ENCODE measurements at places on chromosomes 6 and 20. TPM values are rescaled to one million over a fixed set of nuclear protein-coding genes. Genes with fewer than 3 reads are reported as not detected.

DNA sequence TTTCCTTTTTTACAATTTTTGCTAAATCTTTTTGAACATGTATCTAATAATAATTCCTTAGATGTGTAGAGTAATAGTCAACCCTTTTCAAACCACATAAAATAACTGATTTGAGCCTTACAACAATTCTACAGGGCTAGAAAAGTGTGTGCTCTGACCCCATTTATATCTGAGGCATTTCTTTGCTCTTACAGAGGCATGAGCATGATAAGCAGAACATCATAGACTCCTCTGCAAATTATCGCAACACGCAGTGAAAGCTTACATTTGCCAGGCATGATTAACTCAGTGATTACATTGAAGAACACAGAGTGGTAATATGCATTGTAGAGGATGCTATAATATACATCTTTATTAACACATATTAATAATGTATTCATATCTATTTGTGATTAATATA, 120.4 kb downstream of the SIM1 start:
- DNase-seq: peak; percentile 54
- H3K27me3 ChIP-seq: no peaks in the 10 kb centered on the region
- no peaks in the 10 kb centered on the region for H3K36me3 ChIP-seq
- H3K4me1 ChIP-seq: peaks cover 5% of the 10 kb centered on the region
- H3K4me3 ChIP-seq: no peak overlapping the region
- no peak overlapping the region for H3K27ac ChIP-seq

NR2E1 gene
- not detected for total RNA-seq

DNA sequence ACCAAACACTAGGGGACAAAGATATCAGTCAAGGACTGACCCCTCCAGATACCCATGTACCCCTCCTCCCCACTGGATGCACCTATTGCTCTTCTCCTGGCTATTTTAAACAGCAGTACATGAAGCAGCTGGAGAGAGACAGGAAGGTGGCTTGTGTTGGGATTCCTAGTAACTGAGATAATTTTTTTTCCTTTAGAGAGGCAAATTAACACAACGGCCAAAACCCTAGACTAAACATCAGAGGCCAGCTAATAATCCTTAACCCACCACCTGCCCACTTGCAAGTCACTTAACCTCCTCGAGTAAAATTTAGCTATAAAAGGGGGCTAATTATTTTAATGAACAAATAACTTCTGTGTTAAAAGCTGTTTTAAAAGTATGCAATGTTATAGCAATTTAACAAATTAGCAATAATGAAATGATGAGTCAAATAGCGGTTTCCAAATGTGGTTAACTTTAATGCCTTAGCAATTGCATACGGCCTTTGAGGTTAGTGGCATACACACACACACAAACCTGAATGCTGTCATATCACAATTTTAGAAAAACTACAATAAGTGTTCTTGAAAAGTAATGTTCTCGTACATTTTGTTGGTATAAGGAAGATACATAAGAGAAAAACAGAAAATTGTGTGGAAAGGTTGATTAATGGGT, 151.7 kb downstream of the FRK start:
- no peak overlapping the region for H3K4me3 ChIP-seq
- no peak overlapping the region for H3K27ac ChIP-seq
- DNase-seq: peak; percentile 49
- no peaks in the 10 kb centered on the region for H3K36me3 ChIP-seq
- H3K4me1 ChIP-seq: no peaks in the 10 kb centered on the region

- no peak for DNase-seq
- H3K4me3 ChIP-seq: peak overlapping the region; percentile 13
- peak overlapping the region; percentile 92 for H3K27ac ChIP-seq
- H3K4me1 ChIP-seq: peaks cover 13% of the 10 kb centered on the region
Measured at GRCh38 chr6:148513145-148514071, 170.8 kb downstream of the SASH1 start.

IP6K3 gene
- total RNA-seq: 1.8 TPM

GRCh38 chr6:35310265-35310831, 12.7 kb downstream of the DEF6 start:
- H3K4me3 ChIP-seq: no peak overlapping the region
- H3K36me3 ChIP-seq: no peaks in the 10 kb centered on the region
- no peak for DNase-seq
- H3K4me1 ChIP-seq: no peaks in the 10 kb centered on the region
- H3K27me3 ChIP-seq: peaks cover 2% of the 10 kb centered on the region

DNA sequence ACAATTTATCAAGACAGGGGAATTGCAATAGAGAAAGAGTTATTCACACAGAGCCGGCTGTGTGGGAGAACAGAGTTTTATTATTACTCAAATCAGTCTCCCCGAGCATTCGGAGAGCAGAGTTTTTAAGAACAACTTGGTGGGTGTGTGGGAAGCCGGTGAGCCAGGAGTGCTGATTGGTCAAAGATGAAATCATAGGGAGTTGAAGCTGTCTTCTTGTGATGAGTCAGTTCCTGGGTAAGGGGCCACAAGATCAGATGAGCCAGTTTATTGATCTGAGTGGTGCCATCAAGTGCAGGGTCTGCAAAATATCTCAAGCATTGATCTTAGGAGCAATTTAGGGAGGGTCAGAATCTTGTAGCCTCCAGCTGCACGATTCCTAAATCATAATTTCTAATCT, 50.0 kb upstream of the ECI2 start:
- H3K36me3 ChIP-seq: no peaks in the 10 kb centered on the region

GRCh38 chr6:117326396-117326795, 61.0 kb downstream of the VGLL2 start:
- no peak overlapping the region for H3K27ac ChIP-seq
- DNase-seq: no peak
- H3K27me3 ChIP-seq: no peaks in the 10 kb centered on the region
- H3K4me3 ChIP-seq: no peak overlapping the region
- no peaks in the 10 kb centered on the region for H3K4me1 ChIP-seq
- H3K36me3 ChIP-seq: no peaks in the 10 kb centered on the region

RGL2 gene
- 22.8 TPM for total RNA-seq

- no peak overlapping the region for H3K4me3 ChIP-seq
- no peaks in the 10 kb centered on the region for H3K27me3 ChIP-seq
- H3K36me3 ChIP-seq: no peaks in the 10 kb centered on the region
Measured at GRCh38 chr20:12963416-12963815, 45.4 kb upstream of the SPTLC3 start.

LPA gene
- total RNA-seq: not detected

DNA sequence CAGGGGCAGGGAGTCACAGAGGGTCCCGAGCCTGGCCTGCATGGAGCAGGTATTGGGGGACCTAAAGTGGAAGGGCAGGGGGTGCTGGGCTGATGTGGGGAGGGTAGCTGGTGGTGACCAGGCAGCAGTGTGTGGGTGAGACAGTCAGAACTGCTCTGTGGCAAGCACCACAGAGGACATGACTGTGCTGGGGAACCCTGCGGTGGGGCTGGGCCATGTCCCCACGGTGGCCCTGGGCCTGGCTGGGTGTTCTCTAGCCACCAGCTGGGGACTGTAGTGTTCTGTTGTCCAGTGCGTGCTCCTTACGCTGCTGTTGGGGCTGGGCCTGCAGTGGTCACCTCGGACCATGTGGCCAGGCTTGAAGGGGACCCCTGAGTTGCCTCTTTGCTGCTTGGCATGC, 3.6 kb downstream of the SS18L1 start:
- peaks cover 3% of the 10 kb centered on the region for H3K36me3 ChIP-seq
- no peak overlapping the region for H3K27ac ChIP-seq
- H3K4me1 ChIP-seq: no peaks in the 10 kb centered on the region
- H3K4me3 ChIP-seq: no peak overlapping the region

- H3K27me3 ChIP-seq: no peaks in the 10 kb centered on the region
- no peak for DNase-seq
- H3K4me3 ChIP-seq: no peak overlapping the region
- H3K36me3 ChIP-seq: no peaks in the 10 kb centered on the region
- H3K27ac ChIP-seq: no peak overlapping the region
- H3K4me1 ChIP-seq: no peaks in the 10 kb centered on the region
Measured at GRCh38 chr6:52109171-52109571, 21.8 kb upstream of the PKHD1 start.

CDSN gene
- total RNA-seq: not detected

DNA sequence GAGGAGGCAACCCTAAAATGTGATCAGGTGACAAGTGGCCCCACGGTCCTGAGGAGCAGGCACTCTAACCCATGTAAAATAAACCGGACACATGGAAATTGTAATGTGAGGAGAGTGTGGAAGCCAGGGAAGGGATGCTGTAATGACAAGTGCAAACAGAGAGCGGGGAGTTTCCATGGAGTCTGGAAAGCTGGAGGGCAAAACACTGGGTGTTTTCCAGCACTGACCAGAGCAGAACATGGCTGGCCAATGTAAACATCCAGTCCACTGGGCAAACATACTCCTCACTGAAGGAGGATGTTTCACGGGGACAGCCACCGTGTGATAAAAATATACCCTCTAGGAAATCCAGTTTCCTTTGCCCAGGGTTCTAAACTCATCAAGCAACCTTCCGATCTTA, 219.0 kb upstream of the JARID2 start:
- no peak overlapping the region for H3K27ac ChIP-seq
- peak; percentile 37 for DNase-seq
- H3K4me3 ChIP-seq: no peak overlapping the region
- H3K4me1 ChIP-seq: no peaks in the 10 kb centered on the region
- H3K27me3 ChIP-seq: no peaks in the 10 kb centered on the region

DNA sequence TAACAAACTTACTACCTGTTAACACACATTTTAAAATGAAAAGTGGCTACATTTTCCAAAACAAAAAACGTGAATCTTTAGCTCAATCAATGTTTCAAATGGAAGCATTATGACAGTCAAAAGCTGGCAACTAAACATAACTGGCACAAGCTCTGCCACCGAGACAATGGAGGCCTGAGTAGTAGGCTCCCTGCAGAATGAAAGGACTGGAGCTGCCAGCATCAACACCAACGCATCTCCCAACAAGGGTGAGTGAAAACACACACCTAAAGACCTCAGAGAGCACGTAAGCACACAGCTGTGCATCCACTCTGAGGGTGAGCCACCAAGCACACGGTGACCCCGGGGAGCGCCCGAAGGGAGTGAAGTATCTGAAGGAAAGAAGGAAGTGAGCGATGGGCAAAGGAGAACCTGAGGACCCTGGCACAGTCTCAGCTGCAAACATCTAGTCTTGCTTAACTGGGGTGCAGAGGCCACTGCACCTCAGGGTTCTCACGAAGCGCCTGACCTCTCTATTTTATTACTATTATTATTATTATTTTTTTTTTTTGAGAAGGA, 1.6 kb upstream of the ADRM1 start:
- no peak for DNase-seq
- no peaks in the 10 kb centered on the region for H3K27me3 ChIP-seq
- peaks cover 4% of the 10 kb centered on the region for H3K4me1 ChIP-seq
- peaks cover 8% of the 10 kb centered on the region for H3K36me3 ChIP-seq
- no peak overlapping the region for H3K4me3 ChIP-seq

DNA sequence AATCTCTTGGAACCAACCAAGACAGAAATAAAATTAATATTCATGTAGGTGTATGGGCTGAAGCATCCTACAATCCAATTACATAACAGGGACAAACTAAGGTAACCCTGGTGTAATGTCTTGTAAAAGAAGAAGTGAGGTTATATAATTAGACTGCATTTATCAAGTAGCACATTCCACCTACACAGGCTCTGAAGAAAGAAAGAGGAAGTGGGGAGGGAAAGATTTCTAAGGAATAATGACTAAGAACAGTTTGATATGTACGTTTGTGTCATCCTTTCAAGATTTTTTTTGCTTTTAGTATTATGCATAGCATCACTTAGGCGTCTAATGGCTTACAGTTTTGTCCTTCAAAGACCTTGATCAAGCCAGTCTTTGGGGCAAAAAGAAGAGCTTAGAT, 139.7 kb downstream of the PLCB1 start:
- no peaks in the 10 kb centered on the region for H3K36me3 ChIP-seq
- DNase-seq: peak; percentile 64
- no peaks in the 10 kb centered on the region for H3K27me3 ChIP-seq
- H3K27ac ChIP-seq: no peak overlapping the region
- H3K4me1 ChIP-seq: no peaks in the 10 kb centered on the region
- no peak overlapping the region for H3K4me3 ChIP-seq

DNA sequence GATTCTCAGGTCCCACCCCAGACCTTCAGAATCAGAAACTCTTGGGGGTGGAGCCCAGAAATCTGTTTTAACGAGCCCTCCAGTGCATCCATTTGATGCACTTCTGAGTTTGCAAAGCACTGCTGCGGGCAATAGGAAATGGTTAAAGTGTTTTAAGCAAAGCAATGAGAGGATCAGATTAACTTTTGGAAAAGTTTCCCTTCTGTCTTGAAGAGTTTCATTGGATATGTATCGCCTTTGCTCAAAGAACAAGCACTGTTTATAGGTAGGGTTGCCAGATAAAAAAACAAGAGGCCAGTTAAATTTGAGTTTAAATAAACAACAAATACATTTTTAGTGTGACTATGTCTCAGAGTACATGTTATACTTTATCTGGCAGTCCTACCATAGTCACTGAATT, 226.0 kb downstream of the BMP7 start:
- H3K4me3 ChIP-seq: no peak overlapping the region
- H3K27ac ChIP-seq: no peak overlapping the region
- H3K27me3 ChIP-seq: no peaks in the 10 kb centered on the region
- no peaks in the 10 kb centered on the region for H3K36me3 ChIP-seq
- no peaks in the 10 kb centered on the region for H3K4me1 ChIP-seq

PRKN gene
- 5.6 TPM for total RNA-seq

DNA sequence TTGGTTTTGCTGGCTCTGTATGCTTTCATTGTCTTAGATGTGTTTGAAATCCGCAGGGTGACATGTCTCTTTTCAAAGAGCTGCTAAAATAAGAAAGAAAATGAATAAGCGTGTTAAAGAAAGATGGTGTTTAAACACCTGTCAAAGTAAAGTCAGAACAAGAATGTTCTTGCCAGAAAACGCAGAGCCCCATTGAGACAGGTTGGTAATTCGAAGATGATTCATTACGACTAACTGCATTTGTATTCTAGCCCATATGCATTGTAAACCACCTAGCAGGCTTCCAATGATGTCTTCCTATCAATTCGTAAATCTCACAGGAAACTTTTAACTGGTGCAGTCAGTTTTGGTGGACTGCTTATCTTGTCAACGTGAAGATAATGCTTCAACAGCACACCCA, 16.8 kb downstream of the PHACTR2 start:
- no peak for DNase-seq
- H3K27ac ChIP-seq: no peak overlapping the region
- no peaks in the 10 kb centered on the region for H3K27me3 ChIP-seq
- no peaks in the 10 kb centered on the region for H3K36me3 ChIP-seq
- no peak overlapping the region for H3K4me3 ChIP-seq

DNA sequence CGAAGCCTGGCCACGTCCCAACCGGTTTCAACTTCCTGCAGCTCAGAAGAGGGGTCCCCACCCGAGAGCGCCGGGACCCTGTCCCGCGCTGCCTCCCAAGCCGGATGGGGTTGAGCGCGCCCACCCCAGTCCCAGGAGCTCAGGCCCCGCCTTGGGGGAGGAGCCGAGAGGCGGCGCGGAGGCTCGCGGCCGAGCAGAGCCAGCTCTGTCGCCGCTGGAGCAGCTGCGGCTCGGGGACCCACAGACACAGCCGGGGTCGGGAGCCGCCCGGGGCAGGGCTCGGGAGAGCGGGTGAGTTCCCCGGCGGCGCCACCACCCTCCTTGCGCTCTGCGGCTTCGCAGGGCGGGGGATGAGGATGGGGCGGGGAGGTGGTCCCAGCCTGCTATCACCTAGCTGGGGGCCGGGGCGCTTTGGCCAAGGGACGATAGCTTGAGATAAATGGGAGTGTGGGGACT, at the start of gene PPP1R16B:
Gene PPP1R16B (plus strand): TSS at position 196 of the 456 bp plus-strand sequence. CDS start 30,229 bp downstream, outside the sequence.
- no peaks in the 10 kb centered on the region for H3K4me1 ChIP-seq
- DNase-seq: no peak
- peaks cover 42% of the 10 kb centered on the region for H3K27me3 ChIP-seq
- peak within 1 kb of the TSS; percentile 35 for H3K4me3 ChIP-seq
- H3K27ac ChIP-seq: no peak within 1 kb of the TSS
- H3K36me3 ChIP-seq: no peaks in the 10 kb centered on the region
